ENCODE measurements at places on chromosomes 1 and 21.

GRCh38 chr1:36591278-36591677 lies 108.6 kb upstream of the CSF3R start:
- no peak for DNase-seq

DNA sequence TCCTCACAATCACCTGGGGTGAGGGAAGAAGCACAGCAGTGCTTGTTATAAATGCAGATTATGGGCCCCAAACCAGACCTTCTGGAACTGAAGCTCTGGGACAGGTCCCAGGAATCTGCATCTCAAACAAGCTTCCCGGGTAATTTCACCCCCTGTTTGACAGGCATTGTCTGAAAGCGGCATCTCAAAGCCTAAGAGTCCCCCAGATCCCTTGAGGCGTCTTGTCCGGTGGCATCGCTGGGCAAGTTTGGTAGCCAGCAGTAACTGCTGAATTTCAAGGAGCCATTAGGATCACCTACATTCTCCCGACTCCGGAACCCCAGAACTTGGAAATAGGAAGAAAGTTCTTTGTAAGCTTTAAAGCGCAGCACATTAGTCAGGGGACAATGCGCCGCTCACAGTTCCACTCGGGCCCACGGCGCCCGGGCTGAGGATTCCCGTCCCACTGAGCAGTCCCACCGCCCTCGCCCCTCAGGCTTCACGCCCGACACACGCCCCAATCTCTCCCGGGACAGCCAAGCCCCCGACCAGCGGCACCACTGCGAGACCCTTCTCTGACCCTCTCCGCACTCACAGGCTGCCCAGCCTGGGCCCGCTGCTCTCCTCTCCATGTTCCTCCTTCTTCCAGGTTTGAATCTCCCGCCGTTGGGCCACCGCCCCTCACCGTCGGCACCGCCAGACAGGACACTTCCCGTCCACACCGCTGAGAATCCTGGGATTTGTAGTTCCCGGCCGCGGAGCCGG lies at the start of gene IQGAP3:
TSS of gene IQGAP3 (minus strand) at position 647 of the 744 bp plus-strand sequence. CDS start at position 611, 36 bp downstream.
- peak; percentile 73 for DNase-seq

- DNase-seq, result no peak
These were observed 183.3 kb upstream of the TMEM51 start for GRCh38 chr1:14970115-14970798.

GRCh38 chr1:41429641-41430035 lies 54.8 kb downstream of the EDN2 start:
- no peak for DNase-seq

GRCh38 chr1:53024117-53024516 lies 37.9 kb upstream of the PODN start:
- DNase-seq, result no peak

Measured in NCI-H2029 treated with DMSO at 0.1 percent for 48 hours (cell line).